ENCODE measurements at places on chromosomes 7 and 10. TPM values are rescaled to one million over a fixed set of nuclear protein-coding genes. Genes with fewer than 3 reads are reported as not detected.

The HOXA7 gene
- total RNA-seq = not detected

The PTPN12 gene
- 19.3 TPM for total RNA-seq

The CNPY1 gene
- total RNA-seq = not detected

The BTBD16 gene
- not detected for total RNA-seq
